ENCODE measurements at places on chromosomes 11 and 22.

DNA sequence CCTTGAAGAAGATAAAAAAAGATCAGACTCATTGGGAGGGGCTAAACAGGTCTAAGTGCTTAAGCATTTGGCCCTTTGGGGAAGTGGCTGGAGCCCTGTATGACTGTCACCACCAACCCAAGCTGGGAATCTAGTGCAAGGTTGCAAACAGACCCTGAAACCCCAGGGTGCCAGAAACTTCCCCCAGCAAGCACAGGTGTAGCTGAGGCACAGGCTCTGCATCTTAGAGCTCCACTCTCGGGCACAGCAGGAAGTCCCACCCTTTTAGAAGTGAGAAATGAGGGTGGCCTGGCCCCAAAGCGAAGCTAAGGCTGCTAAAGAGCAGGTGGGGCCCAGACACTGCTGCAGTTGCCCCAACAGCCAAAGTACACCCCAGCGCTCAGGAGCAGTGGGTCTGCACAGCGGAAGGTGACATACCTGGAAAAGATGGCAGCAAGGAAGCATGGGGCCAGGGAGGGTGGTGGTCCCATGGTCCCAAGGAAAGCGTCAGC, 5.8 kb upstream of the KDM2A start:
- DNase-seq = no peak

- no peak for DNase-seq
Observed at GRCh38 chr11:559712-560304, 730 bp downstream of the LMNTD2 start.

- no peak for DNase-seq
Observed at GRCh38 chr11:16169956-16170847, 186.1 kb downstream of the SOX6 start.

DNA sequence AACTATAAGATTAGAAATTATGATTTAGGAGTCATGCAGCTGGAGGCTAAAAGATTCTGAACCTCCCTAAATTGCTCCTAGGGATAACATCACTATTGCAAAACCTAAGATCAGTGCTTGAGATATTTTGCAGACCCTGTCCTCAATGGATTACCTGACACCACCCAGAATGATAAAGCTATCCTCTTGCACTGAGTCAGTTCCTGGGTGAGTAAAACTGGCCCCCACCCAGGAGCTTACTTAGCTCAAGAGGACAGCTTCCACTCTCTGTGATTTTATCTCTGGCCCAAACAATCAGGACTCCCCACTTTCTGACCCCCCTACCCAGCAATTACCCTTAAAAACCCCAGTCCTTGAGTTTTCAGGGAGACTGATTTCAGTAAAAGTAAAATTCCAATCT, 2074.4 kb upstream of the RAG2 start:
- no peak for DNase-seq

GRCh38 chr22:27682437-27682836, 119.1 kb downstream of the MN1 start:
- DNase-seq = no peak

DNA sequence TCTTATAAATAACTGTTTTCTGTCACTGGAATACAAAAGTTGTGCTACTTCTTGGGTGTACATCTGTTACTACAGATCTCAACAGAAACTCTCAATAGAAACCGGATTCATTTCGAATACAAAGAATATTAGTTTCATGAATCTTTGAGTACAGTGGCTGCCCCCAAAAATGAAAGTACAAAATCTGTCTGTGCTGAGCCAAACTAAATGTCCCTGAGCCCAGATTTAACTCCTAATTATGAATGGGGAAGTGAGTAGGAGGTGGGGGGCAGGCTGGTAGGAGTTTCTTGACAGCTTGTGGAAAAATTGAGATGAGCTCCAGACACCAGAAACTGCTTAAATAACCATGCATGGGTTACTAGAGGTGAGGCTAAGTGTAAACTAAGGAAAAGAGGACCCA, 41.6 kb downstream of the PITPNB start:
- no peak for DNase-seq

All from T-helper 2 cell (primary cell).